ENCODE measurements at places on chromosomes 2 and 18. TPM values are rescaled to one million over a fixed set of nuclear protein-coding genes. Genes with fewer than 3 reads are reported as not detected.

LRP2 gene
- 0.10 TPM for total RNA-seq

AQP12B gene
- not detected for total RNA-seq

STEAP3 gene
- 25.2 TPM for total RNA-seq

C2orf66 gene
- not detected for total RNA-seq

ZNF521 gene
- total RNA-seq = 85.8 TPM

SANBR gene
- total RNA-seq = 15.2 TPM

EVX2 gene
- total RNA-seq = not detected

GALNT13 gene
- 1.1 TPM for total RNA-seq

SOX11 gene
- total RNA-seq = 15.8 TPM

IGFBP5 gene
- total RNA-seq = 499 TPM

RBKS gene
- total RNA-seq = 0.62 TPM

KCNS3 gene
- 46.3 TPM for total RNA-seq

DNAH6 gene
- total RNA-seq = 0.51 TPM

HOXD13 gene
- total RNA-seq = not detected

FAM237A gene
- not detected for total RNA-seq

DES gene
- total RNA-seq = 5,232 TPM

CRYGC gene
- total RNA-seq = not detected

EMILIN2 gene
- 27.9 TPM for total RNA-seq

CCBE1 gene
- 5.3 TPM for total RNA-seq

SGPP2 gene
- 2.3 TPM for total RNA-seq

RELCH gene
- total RNA-seq = 47.2 TPM

UCN gene
- total RNA-seq = not detected

TMEM178A gene
- 4.9 TPM for total RNA-seq

MLPH gene
- 10.3 TPM for total RNA-seq

DYNAP gene
- not detected for total RNA-seq

CCDC68 gene
- total RNA-seq = 5.0 TPM

KCNE4 gene
- 6.7 TPM for total RNA-seq

DLX2 gene
- 0.72 TPM for total RNA-seq

NGEF gene
- total RNA-seq = 2.7 TPM

GNAL gene
- 3.9 TPM for total RNA-seq

CIAO1 gene
- total RNA-seq = 74.4 TPM

PAX3 gene
- 4.8 TPM for total RNA-seq

SKA1 gene
- 2.6 TPM for total RNA-seq

ITGA4 gene
- total RNA-seq = 16.6 TPM

SRD5A2 gene
- total RNA-seq = 0.10 TPM

UGT1A4 gene
- 1.6 TPM for total RNA-seq

TCF23 gene
- not detected for total RNA-seq

Measured in tongue (tissue), 3 donors.